ENCODE measurements at places on chromosomes 11 and 22. TPM values are rescaled to one million over a fixed set of nuclear protein-coding genes. Genes with fewer than 3 reads are reported as not detected.

- no peaks in the 10 kb centered on the region for H3K27me3 ChIP-seq
- H3K4me3 ChIP-seq = no peak overlapping the region
- no peak overlapping the region for H3K27ac ChIP-seq
- no peak for DNase-seq
- H3K36me3 ChIP-seq = peaks cover 9% of the 10 kb centered on the region
Measured at GRCh38 chr11:65870706-65871681, 1.6 kb downstream of the EFEMP2 start.

Gene OR10S1
- not detected for total RNA-seq

- no peak overlapping the region for H3K4me3 ChIP-seq
- H3K4me1 ChIP-seq = no peaks in the 10 kb centered on the region
- DNase-seq = no peak
Measured at GRCh38 chr11:60498399-60498798, 5.8 kb downstream of the MS4A12 start.

Gene CRYBB2
- not detected for total RNA-seq

DNA sequence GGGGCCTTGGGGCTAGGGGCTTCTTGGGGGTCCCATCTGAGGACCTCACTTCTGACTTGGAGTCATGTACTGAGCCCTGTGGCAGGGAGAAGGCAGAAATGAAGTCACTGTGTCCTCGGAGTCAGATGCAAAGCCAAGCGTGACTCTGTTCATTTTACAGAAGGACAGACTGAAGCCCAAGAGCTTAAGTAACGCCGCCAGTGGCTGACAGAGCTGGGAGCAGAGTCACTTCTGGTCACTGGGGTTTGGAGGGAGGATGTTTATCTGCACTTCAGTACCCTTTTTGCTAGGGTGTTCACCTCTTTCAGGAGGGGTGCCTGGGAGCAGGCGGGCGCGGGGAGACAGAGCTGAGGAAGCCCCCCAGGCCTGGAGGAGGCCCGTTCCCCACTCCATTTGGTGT, 10.7 kb downstream of the CD6 start:
- peaks cover 70% of the 10 kb centered on the region for H3K36me3 ChIP-seq
- peak overlapping the region; percentile 64 for H3K4me3 ChIP-seq
- peaks cover 95% of the 10 kb centered on the region for H3K4me1 ChIP-seq
- peak; percentile 70 for DNase-seq

GRCh38 chr11:2940921-2941821, 12.0 kb upstream of the PHLDA2 start:
- no peak overlapping the region for H3K4me3 ChIP-seq
- peak overlapping the region; percentile 25 for H3K27ac ChIP-seq
- no peaks in the 10 kb centered on the region for H3K27me3 ChIP-seq
- H3K36me3 ChIP-seq = peaks cover 27% of the 10 kb centered on the region
- DNase-seq = peak; percentile 13
- peaks cover 31% of the 10 kb centered on the region for H3K4me1 ChIP-seq

Gene FDXACB1
- 7.1 TPM for total RNA-seq

DNA sequence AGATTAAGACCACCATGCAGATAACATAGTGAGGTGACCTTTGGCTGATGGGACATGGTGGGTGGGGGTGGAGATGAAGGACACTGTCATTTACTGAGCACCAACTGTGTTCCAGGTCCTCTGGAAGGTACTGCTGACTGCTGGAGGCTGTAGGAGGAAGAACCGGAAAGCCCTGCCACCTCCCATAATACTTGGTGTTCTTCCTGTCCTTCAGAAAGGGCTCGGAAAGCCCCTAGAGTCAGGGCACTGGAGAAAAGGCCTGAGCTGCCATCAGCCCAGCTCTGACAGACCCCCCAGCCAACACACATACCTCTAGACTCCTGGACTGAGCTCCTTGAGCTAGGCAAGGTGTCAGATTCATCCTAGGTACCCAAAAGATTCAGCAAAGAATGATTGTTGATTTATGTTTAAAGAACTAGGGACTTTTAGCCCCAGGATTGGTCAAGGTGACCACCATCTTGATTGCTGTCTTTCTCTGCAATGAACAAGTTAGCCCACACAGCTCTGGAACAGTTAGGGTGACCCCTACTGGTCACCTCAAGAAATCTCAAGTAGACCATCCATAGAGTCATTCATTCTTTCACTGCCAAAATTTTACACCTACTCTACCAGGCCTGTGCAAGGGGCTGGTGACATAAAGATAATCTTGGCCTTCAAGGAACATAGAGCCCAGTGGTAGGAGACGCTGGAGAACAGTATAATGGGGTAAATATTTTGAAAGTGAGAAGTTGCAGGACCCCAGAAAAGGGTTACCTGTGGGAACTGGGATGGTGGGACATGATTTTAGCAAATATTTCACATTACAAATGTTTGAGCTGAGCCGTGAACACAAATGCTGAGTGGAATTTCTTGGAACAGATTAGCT, 39.4 kb downstream of the IRAG1 start:
- no peaks in the 10 kb centered on the region for H3K36me3 ChIP-seq
- no peak overlapping the region for H3K4me3 ChIP-seq
- H3K27me3 ChIP-seq = no peaks in the 10 kb centered on the region
- no peak overlapping the region for H3K27ac ChIP-seq

DNA sequence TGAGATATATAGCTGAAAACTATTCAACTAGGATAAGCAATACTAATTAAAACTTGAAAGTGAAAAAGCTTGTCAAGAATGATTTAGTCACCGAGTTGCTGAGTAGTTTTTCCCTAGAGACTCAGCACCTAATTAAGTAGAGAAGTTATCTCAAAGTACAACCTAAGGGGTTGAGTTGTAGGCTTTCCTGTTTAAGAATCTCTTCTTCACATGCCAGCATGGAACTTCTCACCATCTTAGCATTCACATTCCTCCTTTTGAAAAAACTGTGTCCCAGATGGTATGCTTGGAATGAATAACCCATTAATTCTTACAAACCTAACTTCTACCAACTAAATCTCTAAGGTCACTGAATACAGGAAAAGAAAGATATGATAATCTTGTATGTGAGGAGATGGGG, 303.3 kb upstream of the ZC3H12C start:
- DNase-seq = no peak
- H3K4me1 ChIP-seq = no peaks in the 10 kb centered on the region
- no peak overlapping the region for H3K4me3 ChIP-seq
- H3K27ac ChIP-seq = no peak overlapping the region
- no peaks in the 10 kb centered on the region for H3K27me3 ChIP-seq

Gene ELMOD1
- not detected for total RNA-seq

DNA sequence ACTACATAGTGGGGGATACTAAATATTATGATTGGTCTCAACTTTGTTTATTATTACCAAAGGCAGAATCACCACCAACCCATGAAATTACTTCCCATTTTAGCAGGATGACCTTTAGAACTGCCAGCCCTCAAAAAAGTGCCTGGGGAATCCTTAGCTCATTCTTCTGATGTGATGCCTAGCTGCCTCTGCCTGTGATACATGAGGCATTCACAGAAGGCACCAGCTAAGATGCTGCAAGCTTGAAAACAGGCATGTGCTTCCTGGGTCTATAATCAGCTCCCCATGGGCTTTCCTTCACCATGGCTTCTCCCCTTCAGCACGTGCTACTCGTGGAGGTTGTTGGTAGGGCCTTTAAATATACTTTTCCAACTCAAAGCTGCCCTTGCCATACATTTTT, 50.4 kb upstream of the ARHGAP20 start:
- no peaks in the 10 kb centered on the region for H3K36me3 ChIP-seq
- no peak for DNase-seq
- H3K27me3 ChIP-seq = peaks cover 3% of the 10 kb centered on the region
- H3K4me3 ChIP-seq = no peak overlapping the region
- H3K27ac ChIP-seq = no peak overlapping the region

Gene NXPE2
- not detected for total RNA-seq

GRCh38 chr22:46660604-46661201, 40.5 kb downstream of the GRAMD4 start:
- H3K4me3 ChIP-seq = no peak overlapping the region
- DNase-seq = no peak
- peak overlapping the region; percentile 37 for H3K27ac ChIP-seq
- H3K36me3 ChIP-seq = peaks cover 2% of the 10 kb centered on the region

DNA sequence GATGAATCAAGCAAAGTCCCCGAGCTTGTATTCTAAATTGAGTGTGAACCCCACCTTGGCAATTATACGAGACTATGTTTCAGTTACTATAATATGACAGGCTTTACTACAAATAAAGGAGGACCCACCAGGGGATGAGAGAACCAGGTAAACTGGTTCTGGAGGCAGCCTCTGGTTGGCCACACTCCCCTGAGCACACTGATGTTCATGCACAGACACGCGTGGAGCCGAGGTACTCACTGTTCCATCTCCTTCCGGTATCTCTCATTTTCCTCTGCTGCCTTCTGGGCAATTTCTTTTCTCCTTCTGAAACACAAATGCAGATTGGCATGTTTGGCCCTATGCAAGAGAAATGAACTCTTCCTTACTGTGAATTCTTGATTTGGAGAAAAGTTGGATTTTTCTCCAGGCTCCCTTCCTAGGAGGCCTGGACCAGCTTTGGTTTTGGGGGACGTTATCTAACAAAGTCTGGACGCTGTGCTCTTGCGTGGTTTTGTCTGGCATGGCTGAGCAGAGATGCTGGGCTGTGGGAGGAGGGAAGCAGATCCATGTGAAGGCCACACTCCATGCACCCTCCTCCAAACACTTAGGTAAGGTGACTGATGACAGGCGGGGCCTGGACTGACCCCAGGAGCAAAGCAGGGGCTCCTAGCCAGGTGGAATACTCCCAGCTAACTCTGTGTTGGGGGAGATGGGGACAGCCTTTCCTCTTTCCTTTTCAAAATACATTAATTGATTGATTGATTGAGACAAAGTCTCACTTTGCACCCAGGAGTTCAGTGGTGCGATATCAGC, 22.9 kb downstream of the USH1C start:
- H3K4me3 ChIP-seq = no peak overlapping the region
- no peaks in the 10 kb centered on the region for H3K27me3 ChIP-seq
- no peak overlapping the region for H3K27ac ChIP-seq
- H3K36me3 ChIP-seq = no peaks in the 10 kb centered on the region
- DNase-seq = no peak

Gene LYVE1
- not detected for total RNA-seq

GRCh38 chr11:4560467-4560866, 15.5 kb downstream of the OR52M1 start:
- no peak for DNase-seq
- H3K27ac ChIP-seq = no peak overlapping the region
- H3K36me3 ChIP-seq = no peaks in the 10 kb centered on the region
- H3K4me3 ChIP-seq = no peak overlapping the region
- no peaks in the 10 kb centered on the region for H3K4me1 ChIP-seq

- H3K4me3 ChIP-seq = no peak overlapping the region
- peak; percentile 4 for DNase-seq
- peaks cover 12% of the 10 kb centered on the region for H3K4me1 ChIP-seq
- no peak overlapping the region for H3K27ac ChIP-seq
- H3K27me3 ChIP-seq = no peaks in the 10 kb centered on the region
Measured at GRCh38 chr11:1943576-1943975, 3.6 kb upstream of the MRPL23 start.

DNA sequence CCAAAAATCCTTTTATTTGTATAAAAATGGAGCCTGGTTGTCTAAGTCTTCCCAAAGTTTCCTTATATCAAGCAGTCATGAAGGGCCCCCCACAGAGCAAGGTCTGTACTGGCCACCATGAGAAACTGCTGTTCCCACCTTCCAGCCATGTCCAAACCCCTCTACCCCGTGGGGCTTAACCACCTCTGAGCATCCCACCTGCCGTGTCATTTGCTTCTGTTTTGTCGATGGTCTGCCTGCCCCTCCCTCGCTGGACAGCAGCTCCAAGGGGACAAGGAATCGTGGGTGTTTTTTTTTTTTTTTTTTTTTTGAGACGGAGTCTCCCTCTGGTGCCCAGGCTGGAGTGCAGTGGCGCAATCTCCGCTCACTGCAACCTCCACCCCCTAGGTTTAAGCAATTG, 11.1 kb upstream of the ANO1 start:
- no peaks in the 10 kb centered on the region for H3K36me3 ChIP-seq
- H3K27me3 ChIP-seq = peaks cover 25% of the 10 kb centered on the region
- no peak overlapping the region for H3K4me3 ChIP-seq
- H3K27ac ChIP-seq = no peak overlapping the region
- H3K4me1 ChIP-seq = no peaks in the 10 kb centered on the region
- no peak for DNase-seq

- no peak overlapping the region for H3K27ac ChIP-seq
- DNase-seq = no peak
- no peak overlapping the region for H3K4me3 ChIP-seq
- no peaks in the 10 kb centered on the region for H3K4me1 ChIP-seq
Measured at GRCh38 chr22:43236411-43237166, 49.7 kb upstream of the TTLL12 start.

Gene DUSP8
- total RNA-seq = 1.4 TPM

DNA sequence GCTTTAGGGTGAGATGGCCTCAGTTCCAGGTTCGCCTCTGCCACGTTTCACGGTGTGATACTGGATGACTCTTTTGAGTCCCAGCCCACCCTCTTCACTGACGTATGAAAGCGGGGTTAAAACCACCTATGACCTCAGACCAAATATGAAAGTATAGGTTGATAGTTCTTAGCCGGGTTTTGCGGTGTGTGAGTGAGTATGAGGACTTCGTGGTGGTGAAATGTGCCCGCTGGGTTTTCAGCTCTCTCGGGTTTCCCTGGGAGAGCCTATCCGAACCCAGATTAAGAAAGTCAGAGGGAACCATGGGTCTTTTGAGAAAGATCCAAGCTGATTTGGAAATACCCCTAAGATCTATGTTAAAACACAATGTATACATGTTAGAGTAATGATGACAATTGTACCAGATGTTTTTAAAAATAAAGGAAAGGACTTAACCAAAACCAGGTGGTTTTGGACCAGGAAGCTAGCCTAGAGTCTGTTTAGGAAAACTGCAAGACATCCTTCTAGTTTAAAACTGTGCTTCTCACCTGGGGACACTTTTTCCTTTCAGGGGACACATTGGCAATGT, 25.8 kb upstream of the ST3GAL4 start:
- H3K27me3 ChIP-seq = no peaks in the 10 kb centered on the region
- H3K27ac ChIP-seq = peak overlapping the region; percentile 60
- no peak overlapping the region for H3K4me3 ChIP-seq
- peak; percentile 56 for DNase-seq

DNA sequence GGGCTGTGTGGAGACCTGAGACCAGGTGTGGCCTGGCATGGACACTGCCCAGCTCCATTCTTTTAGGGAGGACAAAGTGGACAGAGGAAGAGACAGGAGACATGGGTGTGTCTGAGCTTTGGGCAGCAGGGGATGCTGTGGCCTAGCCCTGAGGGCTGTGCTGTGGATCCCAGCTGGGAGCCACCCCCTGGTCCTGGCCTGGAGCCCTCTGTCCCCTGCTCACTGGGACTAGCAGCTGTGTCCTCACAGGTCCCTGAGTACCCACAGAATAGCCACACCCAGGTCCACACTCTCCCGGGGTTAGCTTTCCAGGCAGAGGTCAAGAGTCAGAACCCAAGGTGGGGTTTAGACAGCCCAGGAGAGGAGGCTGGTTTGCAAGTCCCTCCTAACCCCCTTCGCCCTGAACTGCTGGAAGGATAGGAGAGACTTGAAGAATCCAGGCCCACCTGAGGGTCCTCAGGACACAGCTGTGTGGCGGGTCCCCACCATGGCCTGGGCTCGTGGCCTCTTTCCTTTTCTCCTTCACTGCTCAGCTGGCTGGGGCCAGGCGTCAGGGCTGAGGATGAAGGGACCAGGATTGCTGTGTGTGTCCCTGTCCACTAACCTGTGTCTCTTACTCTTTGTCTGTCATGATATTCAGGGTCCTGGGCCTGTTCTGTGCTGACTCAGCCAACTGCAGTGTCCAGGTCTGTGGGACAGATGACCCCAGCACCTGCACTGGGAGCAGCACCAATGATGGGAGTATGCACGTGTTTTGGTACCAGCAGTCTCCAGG, 78.5 kb upstream of the VPREB1 start:
- no peak for DNase-seq
- peaks cover 12% of the 10 kb centered on the region for H3K4me1 ChIP-seq
- H3K27ac ChIP-seq = no peak overlapping the region
- H3K27me3 ChIP-seq = peaks cover 2% of the 10 kb centered on the region
- no peak overlapping the region for H3K4me3 ChIP-seq
- H3K36me3 ChIP-seq = no peaks in the 10 kb centered on the region

Gene TREH
- not detected for total RNA-seq
